ENCODE measurements at places on chromosomes 3 and 15. TPM values are rescaled to one million over a fixed set of nuclear protein-coding genes. Genes with fewer than 3 reads are reported as not detected.

CHST2 gene
- total RNA-seq: 14.7 TPM

KIAA1143 gene
- 27.1 TPM for total RNA-seq

GPR87 gene
- not detected for total RNA-seq

NTRK3 gene
- total RNA-seq: 53.4 TPM

NUP210 gene
- total RNA-seq: 9.3 TPM

PLSCR5 gene
- not detected for total RNA-seq

DNA sequence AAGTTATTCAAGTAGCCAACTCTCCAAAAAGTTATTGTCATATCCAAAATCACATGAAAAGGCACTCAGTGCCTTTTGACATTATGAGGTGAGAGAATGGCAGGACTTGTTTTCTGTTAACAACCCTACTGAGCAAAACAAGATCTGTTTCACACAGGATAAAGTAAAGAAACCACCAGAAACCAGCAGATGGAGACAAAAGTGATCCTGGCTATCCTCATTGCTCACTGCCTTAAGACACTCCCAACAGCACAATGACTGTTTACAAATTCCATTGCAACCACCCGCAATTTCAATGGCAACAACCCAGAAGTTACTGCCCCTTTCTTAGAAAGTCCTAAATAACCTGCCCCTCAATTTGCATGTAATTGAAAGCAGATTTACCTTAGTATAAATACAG, 352.6 kb upstream of the NDN start:
- no peak for DNase-seq

- DNase-seq: no peak
Measured at GRCh38 chr15:28923726-28924280, 38.0 kb downstream of the APBA2 start.

DNA sequence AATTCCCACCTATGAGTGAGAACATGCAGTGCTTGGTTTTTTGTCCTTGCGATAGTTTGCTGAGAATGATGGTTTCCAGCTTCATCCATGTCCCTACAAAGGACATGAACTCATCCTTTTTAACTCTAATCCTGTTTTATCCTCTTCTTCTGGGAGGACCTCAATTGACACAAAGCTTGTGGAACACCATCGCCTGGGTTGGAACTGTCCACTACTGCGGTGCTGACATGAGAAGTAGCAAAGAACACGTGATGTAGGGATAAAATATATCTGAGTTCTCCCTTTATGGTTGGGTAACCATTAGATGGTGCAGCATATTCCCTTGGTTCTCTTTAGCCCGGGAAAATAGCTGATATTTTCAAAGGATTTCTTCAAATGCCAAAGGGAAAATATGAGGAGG, 105.3 kb upstream of the TOPAZ1 start:
- DNase-seq: no peak

GRCh38 chr3:125123451-125124305, 67.9 kb upstream of the HEG1 start:
- DNase-seq: no peak

DNA sequence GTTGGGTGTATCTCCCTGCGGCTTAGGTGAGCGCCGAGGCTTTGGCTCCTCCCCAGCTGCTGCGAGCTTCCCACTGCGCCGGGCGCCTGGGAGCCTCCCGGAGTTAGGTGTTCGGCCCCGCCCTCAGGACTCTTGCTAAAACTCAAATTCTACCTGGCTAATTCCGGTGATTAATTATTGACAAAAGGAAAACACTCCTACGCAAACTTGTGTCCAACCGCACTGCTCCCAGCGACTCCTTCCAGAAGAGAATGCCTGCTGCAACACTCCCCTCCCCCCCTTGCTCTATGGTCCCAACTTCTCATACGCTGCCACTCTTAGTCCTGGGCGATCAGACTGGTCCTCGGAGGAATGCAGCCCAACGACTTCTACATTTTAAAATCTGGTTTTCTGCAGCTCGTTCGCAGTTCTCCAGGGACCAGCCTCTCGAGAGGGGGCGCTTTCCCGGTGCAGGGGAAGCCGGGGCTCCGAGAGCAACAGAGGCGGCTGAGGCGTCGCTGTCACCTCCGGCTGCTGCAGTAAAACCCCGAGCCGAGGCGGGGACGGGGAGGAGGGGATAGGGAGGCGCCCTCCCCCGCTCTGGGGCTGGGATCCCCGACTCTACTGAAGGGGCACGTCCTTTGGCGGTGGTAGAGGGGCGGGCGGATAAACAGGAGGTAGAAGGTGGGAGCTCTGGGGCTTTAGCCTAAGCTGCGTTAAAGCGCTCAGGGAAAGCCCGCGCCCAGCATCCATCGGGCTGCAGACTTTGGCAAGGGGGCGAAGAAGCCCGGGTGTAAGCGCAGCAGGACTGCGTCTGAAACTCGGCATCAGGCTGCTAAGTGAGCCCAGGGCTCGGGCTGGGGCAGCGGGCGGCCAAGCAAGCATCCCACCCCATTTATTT, at the start of gene SPTSSB:
TSS of gene SPTSSB (minus strand) at position 77 of the 880 bp plus-strand sequence. CDS start 25,194 bp downstream, outside the sequence.
- no peak for DNase-seq

DNA sequence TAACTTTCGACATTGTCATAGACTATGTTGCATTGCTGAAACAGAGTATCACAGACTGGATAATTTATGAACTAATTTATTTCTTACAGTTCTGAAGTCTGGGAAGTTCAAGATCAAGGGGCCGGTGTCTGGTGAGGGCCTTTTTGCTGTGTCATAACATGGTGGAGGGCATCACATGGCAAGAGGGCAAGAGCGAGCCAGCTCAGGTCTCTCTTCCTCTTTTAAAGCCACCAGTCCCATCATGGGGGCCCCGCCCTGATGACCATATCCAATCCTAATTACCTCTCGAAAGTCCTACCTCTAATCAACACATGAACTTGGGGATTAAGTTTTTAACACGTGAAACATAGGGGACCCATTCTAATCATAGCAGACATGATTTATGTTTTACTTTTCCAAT, 33.5 kb upstream of the DCUN1D1 start:
- DNase-seq: no peak

DNA sequence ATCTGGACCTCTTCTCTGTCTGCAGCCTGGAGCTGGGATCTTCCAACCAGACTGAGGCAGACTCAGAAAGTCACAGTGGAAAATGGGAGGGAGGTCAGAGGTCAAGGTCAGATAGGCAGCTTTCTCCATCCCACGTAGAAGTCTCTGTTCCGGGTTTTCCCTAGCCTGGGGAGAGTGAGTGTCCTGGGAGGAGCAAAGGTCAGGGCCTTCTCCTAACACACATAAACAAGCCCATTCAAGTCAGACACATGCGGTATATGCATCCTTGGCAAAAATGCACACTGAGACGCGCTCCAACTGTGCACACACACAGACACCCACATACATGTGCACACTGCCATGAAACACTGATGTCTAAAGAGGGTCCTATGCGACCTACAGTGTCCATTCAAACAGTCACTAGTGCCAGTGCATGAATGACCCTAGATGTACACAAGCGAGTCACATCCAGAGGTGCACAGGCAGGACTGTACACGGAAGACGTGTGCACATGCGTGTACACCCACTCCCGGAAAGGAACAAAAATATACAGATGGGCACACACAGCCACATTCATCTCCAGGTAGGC, 681 bp downstream of the TWF2 start:
- peak; percentile 10 for DNase-seq

DNA sequence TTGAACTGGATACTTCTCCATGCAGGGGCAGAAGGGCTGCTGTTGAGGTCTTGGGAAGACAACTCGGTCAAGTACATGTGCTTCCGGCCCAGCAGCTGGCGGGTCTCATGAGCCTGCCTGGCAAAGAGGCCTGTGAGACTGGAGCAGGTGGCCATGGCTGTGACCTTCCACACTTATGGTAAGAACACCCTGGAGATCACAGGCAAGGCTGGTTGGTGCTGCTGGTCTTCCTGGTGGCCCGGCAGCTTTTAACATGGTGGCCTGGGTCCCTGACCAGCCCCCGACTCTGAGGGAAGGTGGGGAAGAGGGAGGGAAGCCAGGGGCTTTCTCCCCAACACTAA, 15.4 kb downstream of the CHRD start:
- no peak for DNase-seq

DNA sequence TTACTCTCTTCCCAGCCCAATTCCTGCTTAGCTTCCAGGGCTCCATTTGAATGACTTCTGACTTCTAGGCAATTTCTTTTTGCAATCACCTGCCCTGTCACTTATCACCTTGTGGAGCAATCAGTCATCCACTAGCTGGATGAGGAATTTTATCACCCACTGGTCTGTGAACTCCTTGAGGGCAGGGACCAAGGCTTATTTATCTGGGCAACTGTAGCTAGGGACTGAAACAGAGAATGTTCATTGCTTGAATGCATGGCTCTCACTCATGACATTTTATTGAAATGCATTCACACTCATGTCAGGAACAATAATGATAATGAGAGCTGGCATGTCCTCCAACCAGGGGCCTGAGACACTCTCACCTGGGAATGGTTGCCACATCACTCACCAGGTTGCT, 15.5 kb downstream of the TNFAIP8L3 start:
- DNase-seq: no peak

- DNase-seq: no peak
Measured at GRCh38 chr3:57098418-57099310, 38.2 kb downstream of the SPATA12 start.

- DNase-seq: no peak
Measured at GRCh38 chr15:76325704-76326103, 10.9 kb upstream of the ISL2 start.

DNA sequence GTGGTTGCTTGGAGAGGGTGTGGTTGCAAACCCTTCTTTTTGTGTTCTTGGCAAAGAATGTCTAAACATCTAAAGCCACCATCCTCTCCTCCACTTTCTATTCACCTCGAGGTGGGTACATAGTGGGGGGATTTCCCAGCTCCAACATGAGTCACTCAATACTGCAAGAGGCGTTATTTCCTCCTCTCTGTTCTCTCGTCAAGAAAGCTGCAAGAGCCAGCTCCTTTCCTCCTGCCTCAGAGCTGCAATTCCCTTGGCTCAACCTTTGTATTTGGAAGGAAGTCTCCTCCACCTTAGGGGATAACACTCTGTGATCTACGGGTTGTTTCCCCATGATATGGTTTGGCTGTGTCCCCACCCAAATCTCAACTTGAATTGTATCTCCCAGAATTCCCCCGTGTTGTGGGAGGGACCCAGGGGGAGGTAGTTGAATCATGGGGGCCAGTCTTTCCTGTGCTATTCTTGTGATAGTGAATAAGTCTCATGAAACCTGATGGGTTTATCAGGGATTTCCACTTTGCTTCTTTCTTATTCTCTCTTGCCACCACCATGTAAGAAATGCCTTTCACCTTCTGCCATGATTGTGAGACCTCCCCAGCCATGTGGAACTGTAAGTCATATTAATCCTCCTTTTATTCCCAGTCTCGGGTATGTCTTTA, 138.4 kb downstream of the PLCL2 start:
- DNase-seq: no peak

DNA sequence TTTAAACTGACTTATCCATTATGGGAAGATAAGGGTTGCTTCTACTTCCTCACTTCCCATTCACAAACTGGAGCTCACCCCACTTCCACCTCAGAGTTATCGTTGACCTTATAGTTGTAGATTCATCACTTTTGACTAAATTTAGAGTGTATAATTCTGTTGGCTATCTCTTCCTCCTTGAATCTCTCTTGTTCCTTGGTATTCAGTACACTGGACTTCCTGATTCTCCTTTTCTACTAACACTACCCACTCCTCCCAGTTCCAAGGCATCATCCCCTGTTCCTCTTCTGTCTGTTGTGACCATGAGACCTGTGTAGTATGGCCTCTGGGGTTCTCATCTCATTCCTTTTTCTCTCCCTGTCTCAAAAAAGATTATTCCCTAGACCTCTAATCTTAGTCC, 5.9 kb upstream of the GPR87 start:
- DNase-seq: no peak

Data from tibial nerve (tissue), 4 donors.